ENCODE measurements at places on chromosomes 12 and 14. TPM values are rescaled to one million over a fixed set of nuclear protein-coding genes. Genes with fewer than 3 reads are reported as not detected.

GRCh38 chr12:105897311-105897725, 241.4 kb downstream of the NUAK1 start:
- H3K36me3 ChIP-seq = no peaks in the 10 kb centered on the region
- no peak overlapping the region for H3K27ac ChIP-seq
- H3K4me1 ChIP-seq = no peaks in the 10 kb centered on the region
- no peaks in the 10 kb centered on the region for H3K27me3 ChIP-seq
- no peak overlapping the region for H3K4me3 ChIP-seq

- H3K27ac ChIP-seq = no peak overlapping the region
- H3K36me3 ChIP-seq = no peaks in the 10 kb centered on the region
- H3K4me3 ChIP-seq = no peak overlapping the region
- DNase-seq = no peak
- H3K27me3 ChIP-seq = no peaks in the 10 kb centered on the region
- H3K4me1 ChIP-seq = peaks cover 18% of the 10 kb centered on the region
Observed at GRCh38 chr14:90616881-90617280, 199.3 kb downstream of the TTC7B start.

Gene RNASE2
- total RNA-seq = 4.1 TPM

DNA sequence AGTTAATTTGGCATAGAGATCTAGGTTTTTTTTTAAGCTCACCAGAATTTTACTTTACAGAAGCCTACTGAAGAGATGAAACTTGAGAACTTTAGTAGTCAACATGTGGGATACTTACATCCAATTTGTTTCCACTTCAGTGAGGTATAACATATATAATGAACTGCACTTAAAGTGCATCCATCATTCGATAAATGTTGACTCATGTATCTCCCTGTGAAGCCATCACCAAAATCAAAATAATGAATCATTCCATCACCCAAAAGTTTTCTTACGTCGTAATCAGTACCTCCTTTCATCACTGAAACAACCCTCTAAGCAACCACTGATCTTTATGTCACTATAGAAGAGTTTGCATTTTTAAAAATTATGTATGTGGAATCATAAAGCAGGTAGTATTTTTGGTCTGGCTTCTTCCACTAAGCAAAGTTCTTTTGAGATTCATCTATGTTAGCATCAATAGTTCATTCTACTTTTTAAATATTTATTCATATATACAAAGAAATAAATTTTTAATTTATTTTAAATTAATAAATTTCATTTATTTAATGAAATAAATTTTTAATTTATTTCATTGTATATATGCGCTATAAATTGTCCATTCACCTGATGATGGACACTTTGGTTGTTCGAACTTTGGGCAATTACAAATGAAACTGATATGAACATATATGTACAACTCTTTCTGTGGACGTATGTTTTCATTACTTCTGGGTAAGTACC, 2.0 kb upstream of the CPNE8 start:
- H3K27ac ChIP-seq = peak overlapping the region; percentile 95
- no peaks in the 10 kb centered on the region for H3K27me3 ChIP-seq
- no peak for DNase-seq
- peaks cover 14% of the 10 kb centered on the region for H3K4me1 ChIP-seq
- H3K4me3 ChIP-seq = peak overlapping the region; percentile 85

GRCh38 chr12:1834186-1834925, 14.0 kb downstream of the LRTM2 start:
- H3K27ac ChIP-seq = no peak overlapping the region
- no peak for DNase-seq
- H3K4me3 ChIP-seq = no peak overlapping the region
- no peaks in the 10 kb centered on the region for H3K36me3 ChIP-seq

DNA sequence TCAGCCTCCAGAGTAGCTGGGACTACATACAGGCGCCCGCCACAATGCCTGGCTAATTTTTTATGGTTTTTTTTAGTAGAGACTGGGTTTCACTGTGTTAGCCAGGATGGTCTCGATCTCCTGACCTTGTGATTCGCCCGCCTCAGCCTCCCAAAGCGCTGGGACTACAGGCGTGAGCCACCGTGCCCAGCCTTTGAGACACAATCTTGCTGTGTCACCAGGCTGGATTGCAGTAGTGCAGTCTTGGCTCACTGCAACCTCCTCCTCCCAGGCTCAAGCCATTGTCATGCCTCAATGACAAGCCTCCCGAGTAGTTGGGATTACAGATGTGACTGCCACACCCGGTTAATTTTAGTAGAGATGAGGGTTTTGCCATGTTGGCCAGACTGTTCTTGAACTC, 21.3 kb upstream of the STRN3 start:
- no peaks in the 10 kb centered on the region for H3K27me3 ChIP-seq
- DNase-seq = no peak
- H3K4me3 ChIP-seq = no peak overlapping the region
- no peak overlapping the region for H3K27ac ChIP-seq

DNA sequence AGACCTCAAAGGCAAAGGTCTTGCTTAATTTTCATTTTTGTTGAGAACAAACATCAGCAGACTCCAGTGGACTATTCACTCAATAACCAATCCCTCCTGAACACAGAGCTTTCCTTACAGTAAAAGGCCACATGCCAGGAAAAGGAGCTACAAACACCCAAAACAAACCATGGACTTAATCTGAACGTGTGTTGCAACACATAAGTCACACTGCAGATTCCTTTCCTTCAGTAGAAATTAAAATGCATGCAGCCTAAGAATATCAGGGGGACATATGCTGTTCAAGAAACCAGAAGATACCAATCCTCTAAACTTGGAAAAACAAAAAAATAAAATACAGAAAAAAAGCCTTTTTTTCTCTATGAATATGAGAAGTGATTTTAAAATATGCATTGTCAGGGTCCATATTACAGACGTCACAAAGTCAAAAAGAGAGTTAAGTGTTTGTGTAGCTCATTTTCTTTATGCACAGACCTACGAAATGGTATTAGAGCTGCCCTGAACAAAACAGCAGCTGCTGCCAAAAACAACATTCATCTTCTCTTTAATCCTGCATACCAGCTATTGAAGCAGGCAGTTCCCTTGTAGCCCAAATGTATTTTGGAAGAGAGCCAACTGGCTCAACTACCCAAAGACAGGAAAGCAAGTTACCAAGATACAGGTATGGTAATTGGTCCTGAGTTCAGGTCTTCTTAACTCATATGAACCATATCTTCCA, 26.2 kb downstream of the KITLG start:
- DNase-seq = no peak
- H3K27ac ChIP-seq = peak overlapping the region; percentile 42
- H3K36me3 ChIP-seq = no peaks in the 10 kb centered on the region
- H3K4me3 ChIP-seq = no peak overlapping the region
- H3K4me1 ChIP-seq = peaks cover 53% of the 10 kb centered on the region
- no peaks in the 10 kb centered on the region for H3K27me3 ChIP-seq

DNA sequence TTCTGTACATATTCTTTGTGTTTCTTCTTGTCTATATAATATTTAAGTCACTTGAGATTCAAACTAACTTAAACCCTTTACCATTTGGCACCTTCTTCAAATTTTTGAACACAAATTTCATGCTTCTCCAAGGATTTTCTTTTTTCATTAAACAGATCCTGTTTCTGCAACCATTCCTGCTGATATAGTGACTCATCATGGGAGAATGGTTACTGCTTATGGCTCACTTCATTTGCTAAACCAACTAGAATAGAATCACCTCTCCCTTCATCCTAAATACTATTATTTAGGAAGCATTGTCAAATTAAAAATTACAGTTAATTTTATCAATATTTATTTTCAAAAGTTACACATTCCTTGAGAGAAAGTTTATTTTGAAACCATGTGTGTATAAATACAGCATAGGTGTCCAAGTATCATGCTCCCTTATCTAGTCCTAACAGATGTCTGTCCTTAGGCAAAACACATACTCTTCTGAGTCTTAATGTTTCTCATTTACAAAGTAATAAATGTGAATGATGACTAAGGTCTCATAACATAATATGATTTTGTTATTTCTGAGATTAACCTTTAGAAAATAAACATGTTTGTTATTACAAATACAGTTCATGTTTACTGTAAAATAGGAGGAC, 40.7 kb downstream of the PLCZ1 start:
- DNase-seq = no peak
- no peaks in the 10 kb centered on the region for H3K4me1 ChIP-seq
- H3K27ac ChIP-seq = no peak overlapping the region
- H3K4me3 ChIP-seq = no peak overlapping the region
- no peaks in the 10 kb centered on the region for H3K36me3 ChIP-seq

Gene VWF
- 729 TPM for total RNA-seq

- H3K36me3 ChIP-seq = no peaks in the 10 kb centered on the region
- peaks cover 6% of the 10 kb centered on the region for H3K4me1 ChIP-seq
- DNase-seq = peak; percentile 84
- H3K27me3 ChIP-seq = peaks cover 4% of the 10 kb centered on the region
- H3K4me3 ChIP-seq = no peak overlapping the region
Observed at GRCh38 chr12:2583091-2583497, 211.7 kb upstream of the FKBP4 start.

Gene ALDH1L2
- total RNA-seq = 5.0 TPM

Gene TAS2R46
- 1.3 TPM for total RNA-seq

GRCh38 chr14:60589442-60589841, 59.8 kb downstream of the SIX1 start:
- no peaks in the 10 kb centered on the region for H3K27me3 ChIP-seq
- DNase-seq = no peak
- H3K36me3 ChIP-seq = no peaks in the 10 kb centered on the region
- no peak overlapping the region for H3K27ac ChIP-seq

Gene EEF1AKMT3
- total RNA-seq = 8.0 TPM

GRCh38 chr12:85147331-85147730, 111.2 kb downstream of the LRRIQ1 start:
- no peak overlapping the region for H3K4me3 ChIP-seq
- no peaks in the 10 kb centered on the region for H3K36me3 ChIP-seq
- H3K27me3 ChIP-seq = no peaks in the 10 kb centered on the region
- no peak for DNase-seq

Gene HSPB8
- 70.0 TPM for total RNA-seq

Gene PTPRQ
- 9.8 TPM for total RNA-seq

- H3K27ac ChIP-seq = no peak overlapping the region
- no peaks in the 10 kb centered on the region for H3K4me1 ChIP-seq
- no peak overlapping the region for H3K4me3 ChIP-seq
- no peaks in the 10 kb centered on the region for H3K36me3 ChIP-seq
Observed at GRCh38 chr12:121767525-121768016, 25.9 kb downstream of the RHOF start.

Data from upper lobe of right lung (tissue), 1 donor.